Anterior cingulate cortex (tissue), 58 donors: ENCODE measurements at places on chromosomes 13 and 19.
A peak's percentile ranks its signal among the peaks of the same experiment; 100 is the strongest.

DNA sequence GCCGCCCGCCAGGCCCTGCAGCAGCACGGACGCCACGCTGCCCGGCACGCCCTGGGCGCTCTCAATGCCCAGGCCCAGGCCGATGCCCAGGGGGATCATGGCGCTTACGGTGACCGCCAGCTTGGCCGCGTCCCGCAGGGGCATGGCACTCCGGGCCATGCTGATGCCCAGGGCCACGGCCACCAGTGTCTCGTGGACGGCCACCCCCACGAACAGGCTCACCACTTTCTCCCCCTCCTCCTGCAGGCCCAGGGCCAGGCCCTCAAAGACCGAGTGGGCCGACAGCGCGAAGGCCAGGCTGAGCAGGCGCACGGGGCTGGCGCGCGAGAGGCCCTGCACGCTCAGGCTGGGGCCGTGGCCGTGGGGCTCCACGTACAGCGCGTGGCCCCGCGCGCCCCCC, 6.9 kb downstream of the SLC39A3 start:
- DNase-seq = no peak

DNA sequence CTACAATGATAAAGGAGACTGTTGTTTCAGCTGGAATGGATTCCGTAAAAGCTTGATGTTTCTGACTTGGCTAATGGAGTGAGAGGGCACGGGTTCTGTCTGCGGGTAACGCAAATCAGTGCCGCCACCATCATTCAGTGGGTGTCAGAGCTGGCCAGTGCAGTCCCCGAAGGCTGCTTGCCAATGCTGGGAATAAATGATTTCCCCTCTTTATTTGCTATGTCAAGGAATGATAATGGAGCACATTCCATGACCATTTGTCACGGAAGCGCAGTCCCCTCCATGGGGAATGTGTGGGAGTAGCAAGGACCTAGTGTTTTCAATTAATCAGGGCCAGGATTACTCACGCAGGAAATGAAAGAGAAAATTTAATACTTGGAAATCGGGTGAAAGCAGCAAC, 899.3 kb downstream of the UQCRFS1 start:
- no peak for DNase-seq

GRCh38 chr19:16417660-16418596, 53.8 kb downstream of the EPS15L1 start:
- DNase-seq = peak; percentile 12

DNA sequence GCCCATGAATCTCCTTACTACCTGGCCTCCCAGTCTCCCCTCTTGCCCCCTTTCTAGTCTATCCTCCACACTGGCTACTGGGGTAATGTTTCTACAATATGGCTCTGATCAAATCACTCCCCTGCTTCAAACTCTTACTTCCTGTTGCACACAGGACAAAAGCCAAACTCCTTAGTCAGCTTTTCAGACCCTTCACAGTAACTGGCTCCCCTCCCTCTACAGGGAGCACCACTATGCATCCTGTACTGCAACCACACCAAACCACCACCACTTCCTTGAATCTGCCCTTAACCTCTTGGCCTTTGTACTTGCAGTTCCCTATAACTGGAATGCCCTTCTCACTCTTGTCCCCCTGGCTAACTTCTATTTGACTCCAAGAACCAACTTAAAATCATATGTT, 32.2 kb downstream of the DEDD2 start:
- no peak for DNase-seq

DNA sequence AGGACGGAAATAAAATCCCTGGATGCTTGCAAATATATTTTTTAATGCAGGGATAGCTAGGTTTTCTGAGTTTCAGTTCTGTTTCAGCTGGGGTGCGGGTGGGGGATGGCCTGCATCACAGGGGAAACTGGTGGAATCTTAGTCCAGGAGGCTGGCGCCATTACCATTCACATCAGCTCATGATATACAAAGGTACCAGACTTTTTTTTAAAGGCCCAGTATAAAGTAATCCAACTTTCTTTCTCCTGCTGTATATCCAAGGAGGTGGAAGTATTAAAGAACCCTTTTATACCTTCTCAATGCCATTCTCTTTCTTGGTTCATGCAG, 343.8 kb downstream of the KCNRG start:
- no peak for DNase-seq

DNA sequence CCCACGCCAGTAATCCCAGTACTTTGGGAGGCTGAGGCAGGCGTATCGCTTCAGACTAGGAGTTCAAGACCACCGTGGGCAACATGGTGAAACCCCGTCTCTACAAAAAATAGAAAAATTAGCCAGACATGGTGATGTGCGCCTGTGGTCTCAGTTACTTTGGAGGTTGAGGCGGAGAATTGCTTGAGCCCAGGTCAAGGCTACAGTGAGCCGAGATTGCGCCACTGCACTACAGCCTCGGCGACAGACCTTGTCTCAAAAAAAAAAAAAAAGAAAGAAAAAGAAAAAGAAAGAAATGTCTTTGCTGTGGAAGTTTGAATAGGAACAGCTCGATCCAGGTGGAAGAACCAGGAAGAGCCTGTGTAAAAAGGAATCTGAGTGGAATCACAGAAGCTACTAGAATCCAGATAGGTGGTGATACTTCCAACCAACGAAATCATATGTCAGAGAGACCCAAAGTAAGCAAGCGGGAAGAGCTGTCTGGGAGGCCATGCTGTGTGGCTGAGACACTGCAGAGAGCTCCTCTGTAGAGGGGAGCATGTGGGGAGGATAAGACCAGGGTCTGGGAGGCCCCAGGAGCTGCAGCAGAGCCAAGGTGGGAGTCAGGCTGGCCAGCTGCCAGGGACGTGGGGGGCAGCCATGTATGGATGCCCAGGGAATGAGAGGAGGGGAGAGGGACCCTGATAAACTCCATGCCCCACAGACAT, 21.1 kb downstream of the LATS2 start:
- no peak for DNase-seq

GRCh38 chr13:92122186-92122853, 723.9 kb downstream of the GPC5 start:
- no peak for DNase-seq

DNA sequence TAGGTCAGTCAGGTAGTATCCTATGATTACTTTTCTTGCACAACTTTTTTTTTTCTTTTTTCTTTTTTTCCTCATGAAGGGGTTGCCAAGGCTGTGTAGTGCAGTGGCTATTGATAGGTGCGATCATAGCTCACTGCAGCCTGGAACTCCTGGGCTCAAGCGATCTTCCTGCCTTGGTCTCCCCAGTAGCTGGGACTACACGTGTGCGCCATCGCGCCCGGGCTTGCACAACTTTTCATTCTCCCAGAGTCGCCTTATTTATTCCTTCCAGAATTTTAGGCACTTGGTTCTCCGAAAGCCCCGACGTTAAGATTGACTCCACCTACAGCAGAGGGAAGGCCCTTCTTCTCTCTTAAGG, 867 bp upstream of the ZNF613 start:
- no peak for DNase-seq

- no peak for DNase-seq
Observed at GRCh38 chr19:48874303-48875135, 2.3 kb downstream of the PPP1R15A start.

GRCh38 chr19:17327068-17327653, 7.5 kb downstream of the ANO8 start:
- DNase-seq = no peak

GRCh38 chr13:109599901-109600657, 186.3 kb downstream of the IRS2 start:
- DNase-seq = no peak

- DNase-seq = no peak
Observed at GRCh38 chr19:31152906-31153305, 196.3 kb downstream of the TSHZ3 start.

DNA sequence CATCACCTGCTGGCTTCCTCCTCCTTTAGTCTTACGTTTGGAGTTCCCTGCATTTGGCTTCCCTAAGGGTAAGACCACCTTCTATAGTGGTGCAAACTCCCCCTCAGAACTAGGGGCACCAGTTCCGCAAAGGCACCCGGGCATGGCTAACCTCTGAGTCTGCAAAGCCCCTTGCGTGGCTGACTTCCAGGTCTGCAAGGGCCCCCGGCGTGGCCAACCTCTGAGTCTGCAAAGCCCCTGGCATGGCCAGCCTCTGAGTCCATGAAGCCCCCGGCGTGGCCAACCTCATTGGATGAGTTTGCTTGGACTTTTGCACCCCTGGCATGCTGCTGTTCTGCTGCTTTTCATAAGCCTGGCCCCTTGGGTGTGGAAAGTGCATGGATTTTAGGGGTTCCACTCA, 5.1 kb downstream of the MCF2L start:
- no peak for DNase-seq

DNA sequence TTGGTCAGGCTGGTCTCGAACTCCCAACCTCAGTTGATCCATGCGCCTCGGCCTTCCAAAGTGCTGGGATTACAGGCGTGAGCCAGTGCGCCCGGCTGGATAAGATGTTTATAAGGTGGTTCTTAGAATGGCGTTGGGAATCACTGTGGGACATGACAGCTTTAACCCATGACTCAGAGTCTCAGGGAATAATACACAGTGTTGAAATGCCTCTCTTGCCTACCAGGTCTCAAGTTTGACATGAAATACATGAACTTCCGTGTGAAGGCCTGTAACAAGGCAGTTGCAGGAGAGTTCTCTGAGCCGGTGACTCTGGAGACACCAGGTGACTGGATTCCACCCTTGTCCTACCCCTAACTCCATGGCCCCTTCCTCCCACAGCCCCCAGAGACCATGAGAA, 12.6 kb downstream of the FSD1 start:
- DNase-seq = no peak

GRCh38 chr13:52899206-52899605, 50.8 kb upstream of the PCDH8 start:
- no peak for DNase-seq

GRCh38 chr19:42816894-42817293, 51.4 kb upstream of the PSG8 start:
- no peak for DNase-seq

- DNase-seq = no peak
Observed at GRCh38 chr19:29277102-29277501, 64.2 kb upstream of the UQCRFS1 start.

DNA sequence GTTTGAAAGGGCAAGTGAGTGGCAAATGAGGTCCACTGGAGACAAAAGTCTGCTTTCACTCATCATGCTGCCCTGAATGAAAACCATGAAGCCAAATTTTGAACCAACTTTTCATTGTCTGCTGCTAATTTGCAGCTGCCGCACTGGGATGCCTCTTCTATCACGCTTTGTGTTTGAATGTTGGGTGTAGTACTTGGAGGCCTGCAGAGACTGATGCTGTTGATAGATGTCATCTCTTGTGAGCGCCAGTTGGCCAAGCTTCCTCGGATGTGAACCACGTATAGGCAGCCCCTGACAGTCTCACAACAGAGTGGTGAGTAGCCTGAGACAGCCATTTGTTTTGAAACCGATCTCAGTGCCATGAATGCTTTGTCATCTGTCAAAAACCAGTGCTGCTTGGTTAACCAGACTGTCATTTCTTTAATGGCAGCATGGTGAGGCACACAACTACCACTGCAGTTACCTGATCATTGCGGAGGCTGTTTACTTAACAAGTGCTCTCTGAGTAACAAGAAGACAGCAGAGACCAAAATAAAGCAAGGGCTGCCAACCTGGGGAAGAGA, 31.2 kb upstream of the SLC10A2 start:
- peak; percentile 39 for DNase-seq

- no peak for DNase-seq
Observed at GRCh38 chr13:30877335-30877734, 28.7 kb upstream of the MEDAG start.

DNA sequence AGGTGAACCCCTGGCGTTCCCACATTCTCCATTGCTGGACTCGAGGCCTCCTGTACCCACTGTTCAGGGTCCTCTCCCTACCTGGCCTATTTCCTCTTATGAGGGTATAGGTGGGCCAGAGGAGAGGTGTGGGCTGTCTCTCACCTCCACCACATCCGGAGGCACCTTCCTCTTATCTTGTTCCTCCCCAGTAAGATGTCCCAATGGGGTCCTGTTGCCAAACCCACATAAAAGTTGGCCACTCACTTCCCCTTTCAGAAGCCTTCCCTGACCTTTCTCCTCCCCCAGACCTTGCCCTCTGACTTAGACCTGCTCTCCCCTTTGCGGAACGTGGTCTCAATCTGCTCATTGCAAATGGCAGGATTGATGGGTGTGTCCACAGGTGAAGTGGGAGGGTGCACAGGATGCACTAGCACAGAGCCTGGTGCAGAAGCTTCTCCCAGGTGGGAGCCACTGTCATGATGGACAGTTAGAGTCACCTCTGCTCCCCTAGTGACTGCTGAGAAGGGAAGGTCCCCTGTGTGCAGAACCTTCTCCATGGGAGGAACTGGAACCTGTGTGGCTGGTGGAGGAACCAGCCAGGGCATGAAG, 1.3 kb downstream of the CYP4F3 start:
- no peak for DNase-seq

GRCh38 chr19:48624791-48625723, 5.8 kb downstream of the SPHK2 start:
- no peak for DNase-seq

GRCh38 chr13:52383366-52383765, 22.6 kb downstream of the THSD1 start:
- DNase-seq = no peak

GRCh38 chr19:38190061-38190460, 34.0 kb downstream of the DPF1 start:
- no peak for DNase-seq

- DNase-seq = no peak
Observed at GRCh38 chr13:112073245-112074138, 6.5 kb downstream of the SOX1 start.

DNA sequence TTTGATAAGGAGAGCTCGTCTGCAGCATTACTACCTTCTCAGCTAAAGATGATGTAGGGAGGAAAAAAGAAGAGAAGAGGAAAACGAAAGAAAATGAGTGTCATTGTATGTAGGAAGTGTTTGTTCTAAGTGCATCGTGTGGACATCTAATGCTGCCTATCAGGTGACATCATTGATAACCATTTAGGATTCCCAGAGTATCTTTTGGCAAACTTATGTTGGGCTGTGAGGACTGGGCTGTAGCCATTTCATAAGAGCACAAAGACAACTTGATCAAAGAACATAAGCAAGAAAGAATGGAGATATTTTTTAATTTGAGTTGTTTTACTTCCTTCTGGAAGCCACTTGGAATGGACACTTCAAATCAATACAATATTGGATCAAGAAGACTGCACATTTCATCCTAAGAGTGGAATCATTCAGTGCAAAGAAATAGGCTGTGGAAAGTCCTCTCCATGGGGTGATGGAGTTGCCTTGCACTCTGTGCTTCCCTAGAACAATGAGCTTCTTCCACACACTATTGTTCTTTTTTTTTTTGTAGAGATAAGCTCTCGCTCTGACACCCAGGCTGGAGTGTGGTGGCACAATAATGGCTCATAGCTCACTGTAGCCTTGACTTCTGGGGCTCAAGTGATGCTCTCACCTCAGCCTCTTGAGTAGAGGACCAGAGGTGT, 52.4 kb upstream of the UBL3 start:
- no peak for DNase-seq

DNA sequence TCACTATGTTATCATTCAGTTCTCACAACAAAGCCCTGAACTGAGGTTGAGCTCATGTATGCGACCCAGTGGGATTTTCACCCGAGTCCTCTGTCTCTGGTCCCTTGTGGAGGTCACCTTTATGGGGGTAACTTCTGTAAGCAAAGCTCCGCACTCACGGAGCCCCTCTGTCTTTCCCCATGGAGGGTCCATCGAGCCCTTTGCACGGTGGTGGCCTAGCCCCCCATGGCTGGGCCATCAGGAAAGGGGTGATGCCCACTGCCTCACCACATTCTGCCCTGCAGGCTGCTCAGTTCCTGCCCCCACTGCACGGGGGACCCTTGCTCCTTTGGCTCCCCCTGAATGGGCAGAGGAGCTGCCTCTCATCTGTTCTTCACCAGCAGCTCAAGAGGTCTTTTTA, 39.6 kb downstream of the CHST8 start:
- no peak for DNase-seq
